Activated T-cell treated with anti-CD3 and anti-CD28 coated beads, Interleukin-2, amount 50 U/mL, for 72 hours (primary cell): ENCODE measurements at places on chromosomes 5 and 9.

- DNase-seq, result no peak
Observed at GRCh38 chr5:31680528-31680927, 41.6 kb downstream of the PDZD2 start.

- DNase-seq, result no peak
Observed at GRCh38 chr5:142938266-142938880, 168.2 kb downstream of the ARHGAP26 start.

DNA sequence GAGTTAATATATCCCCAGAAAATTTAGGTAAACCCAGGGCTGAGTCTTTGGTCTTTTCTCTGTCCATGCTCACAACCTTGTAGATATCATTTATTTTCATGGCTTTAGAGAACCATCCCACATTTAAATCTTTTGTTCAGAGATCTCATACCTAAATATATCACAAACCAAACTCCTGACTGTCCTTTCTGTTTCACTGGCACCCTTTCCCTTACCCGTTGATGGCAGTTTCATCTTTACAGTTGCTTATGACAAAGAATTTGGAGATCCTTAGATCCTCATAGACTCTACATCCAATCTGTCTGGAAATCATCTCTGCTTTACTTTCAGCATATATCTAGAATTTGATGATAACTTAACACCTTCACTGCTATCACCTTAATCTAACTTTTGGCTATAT, 19.2 kb downstream of the RNF180 start:
- no peak for DNase-seq

DNA sequence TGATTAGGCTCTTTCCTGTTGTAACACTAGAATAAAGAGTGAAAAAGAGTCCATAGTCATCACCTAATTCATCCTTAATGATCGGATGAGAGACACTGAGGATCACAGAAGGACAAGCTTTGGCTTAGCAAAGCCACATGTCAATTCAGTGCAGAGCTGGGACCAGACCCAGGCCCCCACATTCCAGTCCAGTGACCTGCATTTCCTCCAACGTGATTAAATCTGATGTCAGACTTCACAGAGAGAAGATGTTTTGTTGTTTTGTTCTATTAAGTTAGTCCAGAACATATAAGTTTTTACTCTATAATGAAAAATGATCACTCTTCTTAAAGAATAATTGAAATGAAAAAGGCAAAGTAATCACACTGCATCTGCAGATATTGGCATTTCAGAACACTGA, 377.9 kb upstream of the PAPPA start:
- DNase-seq, result no peak

DNA sequence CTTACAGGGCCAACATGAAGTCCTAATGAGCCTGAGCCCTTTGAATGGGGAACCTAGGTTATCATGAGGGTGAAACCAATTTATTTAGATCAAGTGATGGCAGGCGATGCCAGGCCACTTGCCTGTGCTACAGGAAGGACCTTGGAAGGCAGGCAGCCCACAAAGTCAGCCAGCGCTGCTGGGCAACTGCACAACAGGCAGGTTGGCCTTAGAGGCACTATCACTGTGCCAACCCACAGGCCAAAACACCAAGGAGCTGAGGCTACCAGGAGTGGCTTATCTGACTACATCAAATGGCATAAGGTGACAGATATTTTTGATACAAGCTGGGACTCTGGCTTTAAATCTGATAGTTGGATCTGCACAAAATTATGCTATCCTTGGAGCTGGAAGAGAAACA, 319.1 kb downstream of the NTRK2 start:
- DNase-seq, result no peak

GRCh38 chr5:132229236-132229635, 1.6 kb upstream of the P4HA2 start:
- DNase-seq, result no peak

- no peak for DNase-seq
Observed at GRCh38 chr9:33835625-33836260, 18.8 kb downstream of the UBE2R2 start.

GRCh38 chr9:38250279-38251035, 142.0 kb upstream of the ALDH1B1 start:
- DNase-seq, result no peak

DNA sequence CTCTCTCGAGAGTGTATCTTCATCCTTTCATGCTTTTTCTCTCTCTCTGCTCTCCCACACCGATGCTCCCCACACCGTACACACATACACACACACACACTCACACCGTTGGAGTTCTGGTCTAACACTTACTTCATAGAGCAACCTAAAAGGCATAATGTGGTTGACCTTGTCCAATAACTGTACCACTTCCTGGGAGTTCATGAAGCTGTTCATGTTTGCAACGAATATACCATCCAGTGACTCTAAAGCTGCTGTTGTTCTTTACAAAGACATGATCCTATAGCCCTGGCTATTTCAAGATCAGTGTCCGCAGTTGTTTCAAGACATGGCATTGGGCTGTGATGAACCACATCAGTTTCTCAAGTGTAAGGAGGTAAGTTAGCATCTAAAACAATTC, 10.0 kb downstream of the MEF2C start:
- no peak for DNase-seq

GRCh38 chr9:125312411-125312810, 50.8 kb downstream of the GAPVD1 start:
- no peak for DNase-seq

DNA sequence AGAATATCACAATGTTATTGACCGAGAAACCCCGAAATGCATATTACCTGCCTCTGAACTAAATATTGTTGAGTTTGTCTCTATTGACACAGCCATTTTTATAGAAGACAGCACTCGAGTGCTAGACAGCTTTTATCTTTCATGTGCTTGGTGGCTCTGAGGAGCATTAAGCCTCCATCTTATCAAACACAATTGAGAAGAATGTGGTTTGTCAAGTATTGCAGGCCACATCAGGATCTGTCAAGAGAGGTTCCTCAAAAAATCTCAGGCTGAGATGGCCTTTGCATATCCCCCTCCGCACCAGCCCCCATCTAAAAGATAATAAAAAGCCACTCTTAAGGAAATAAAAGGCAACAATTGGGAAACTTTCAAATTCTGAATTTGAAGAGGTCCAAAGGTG, 284.8 kb downstream of the DENND1A start:
- no peak for DNase-seq

DNA sequence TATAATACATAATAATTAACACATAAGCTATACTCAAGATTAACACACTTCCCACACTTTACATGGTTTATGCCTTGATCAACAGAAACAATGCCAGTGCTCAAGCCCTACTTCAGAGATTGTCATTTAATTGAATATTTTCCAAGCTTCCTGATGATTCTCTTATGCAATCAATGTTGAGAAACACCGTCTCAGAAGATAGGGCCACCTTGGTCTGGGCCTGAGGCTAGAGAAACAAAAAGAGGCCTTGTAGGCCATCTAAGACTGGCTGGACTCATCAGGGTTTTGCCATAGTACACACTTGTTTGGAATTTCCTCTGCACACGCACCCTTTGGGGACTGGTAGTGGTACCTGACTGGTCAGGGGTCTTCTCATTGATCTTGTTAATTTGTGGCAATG, 16.3 kb downstream of the C9orf152 start:
- no peak for DNase-seq

- no peak for DNase-seq
Observed at GRCh38 chr9:112198646-112199045, 23.5 kb upstream of the SUSD1 start.

DNA sequence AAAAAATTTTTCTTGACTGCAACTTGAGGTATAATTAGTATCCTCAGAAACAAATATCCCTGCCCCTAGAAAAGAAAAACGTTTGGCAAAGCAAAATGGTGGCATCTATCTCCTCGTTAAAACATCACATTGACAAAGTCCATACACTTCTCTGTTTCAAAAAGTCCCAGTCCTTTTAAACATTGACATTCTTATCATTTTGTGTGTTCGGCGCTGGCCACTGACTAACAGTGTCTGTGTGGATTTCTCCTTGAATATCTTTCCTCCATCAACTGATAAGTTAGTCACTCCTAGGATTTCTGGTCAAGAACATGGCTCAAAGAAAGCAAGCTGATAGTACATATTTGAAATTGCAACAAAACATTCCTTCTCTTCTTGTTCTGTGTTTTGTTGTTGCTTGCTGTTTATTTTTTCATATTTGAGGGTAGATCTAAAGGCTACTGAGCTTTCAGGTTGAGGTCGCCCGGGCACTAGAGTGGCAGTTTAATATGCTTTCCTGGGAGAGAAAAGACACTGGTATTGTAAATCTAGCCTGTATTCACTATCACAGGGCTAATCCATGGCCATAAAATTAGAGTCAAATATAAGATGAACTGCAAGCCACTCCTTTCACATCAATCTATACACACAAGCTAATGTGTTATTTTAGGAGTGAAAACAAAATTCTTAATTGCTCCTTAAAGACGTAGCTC, 8.5 kb upstream of the PPIC start:
- DNase-seq, result no peak

DNA sequence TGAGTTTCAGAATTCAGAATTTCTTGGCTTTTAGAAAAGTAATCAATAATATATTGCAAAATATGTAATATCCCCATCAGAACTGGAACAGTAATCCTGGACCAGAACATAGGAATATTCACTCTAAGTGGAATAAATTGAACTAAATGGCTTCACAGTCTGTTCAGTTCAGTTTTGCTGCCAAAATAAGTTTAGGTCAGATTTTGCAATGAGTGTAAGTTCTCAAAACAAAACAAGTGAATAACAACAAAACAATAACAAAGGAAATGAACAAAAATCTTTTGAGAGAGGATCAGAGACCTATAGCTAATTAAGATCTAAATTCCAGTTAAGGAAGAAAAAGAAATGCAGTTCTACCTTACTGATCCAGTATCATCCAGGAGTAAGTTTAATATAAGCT, 9.3 kb downstream of the PTGER4 start:
- DNase-seq, result no peak

GRCh38 chr5:113150821-113151220, 174.2 kb downstream of the DCP2 start:
- no peak for DNase-seq

DNA sequence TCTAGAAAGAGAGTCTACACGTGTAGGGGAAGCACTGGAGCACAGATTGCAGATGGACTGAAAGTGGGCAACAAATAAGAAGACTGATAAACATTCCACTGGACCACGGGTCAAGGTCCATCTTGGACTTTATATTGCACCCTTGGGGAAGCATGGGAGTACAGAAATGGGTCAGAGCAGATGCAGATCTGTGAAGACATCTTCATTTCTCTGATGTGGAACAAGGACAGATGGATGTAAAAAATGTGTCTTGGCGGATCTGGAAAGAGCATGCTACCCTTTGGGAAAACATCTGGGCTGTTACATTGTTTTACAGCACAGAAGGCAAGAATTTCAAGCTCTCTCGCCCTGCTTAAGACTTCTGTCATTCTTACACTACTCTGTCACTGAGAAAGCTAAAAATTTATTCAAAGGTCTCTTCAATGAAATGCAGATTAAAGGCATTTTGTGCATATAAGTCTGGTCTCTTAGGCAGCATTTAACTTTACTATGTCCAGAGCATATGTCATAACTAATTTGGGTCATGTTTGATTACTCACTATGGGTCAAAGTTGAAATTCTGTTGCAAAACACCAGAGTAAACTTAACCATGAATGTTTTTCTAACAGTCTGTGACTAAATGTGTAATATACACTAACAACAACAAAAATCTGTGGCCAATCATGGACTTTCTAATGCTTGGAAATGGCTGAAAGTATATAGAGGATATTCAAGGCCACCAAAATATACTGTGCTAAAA, 756.4 kb upstream of the DMAC1 start:
- no peak for DNase-seq

GRCh38 chr5:119275146-119275545, 80.7 kb upstream of the TNFAIP8 start:
- no peak for DNase-seq

- DNase-seq, result no peak
Observed at GRCh38 chr9:111632060-111632459, 926 bp downstream of the DNAJC25 start.

DNA sequence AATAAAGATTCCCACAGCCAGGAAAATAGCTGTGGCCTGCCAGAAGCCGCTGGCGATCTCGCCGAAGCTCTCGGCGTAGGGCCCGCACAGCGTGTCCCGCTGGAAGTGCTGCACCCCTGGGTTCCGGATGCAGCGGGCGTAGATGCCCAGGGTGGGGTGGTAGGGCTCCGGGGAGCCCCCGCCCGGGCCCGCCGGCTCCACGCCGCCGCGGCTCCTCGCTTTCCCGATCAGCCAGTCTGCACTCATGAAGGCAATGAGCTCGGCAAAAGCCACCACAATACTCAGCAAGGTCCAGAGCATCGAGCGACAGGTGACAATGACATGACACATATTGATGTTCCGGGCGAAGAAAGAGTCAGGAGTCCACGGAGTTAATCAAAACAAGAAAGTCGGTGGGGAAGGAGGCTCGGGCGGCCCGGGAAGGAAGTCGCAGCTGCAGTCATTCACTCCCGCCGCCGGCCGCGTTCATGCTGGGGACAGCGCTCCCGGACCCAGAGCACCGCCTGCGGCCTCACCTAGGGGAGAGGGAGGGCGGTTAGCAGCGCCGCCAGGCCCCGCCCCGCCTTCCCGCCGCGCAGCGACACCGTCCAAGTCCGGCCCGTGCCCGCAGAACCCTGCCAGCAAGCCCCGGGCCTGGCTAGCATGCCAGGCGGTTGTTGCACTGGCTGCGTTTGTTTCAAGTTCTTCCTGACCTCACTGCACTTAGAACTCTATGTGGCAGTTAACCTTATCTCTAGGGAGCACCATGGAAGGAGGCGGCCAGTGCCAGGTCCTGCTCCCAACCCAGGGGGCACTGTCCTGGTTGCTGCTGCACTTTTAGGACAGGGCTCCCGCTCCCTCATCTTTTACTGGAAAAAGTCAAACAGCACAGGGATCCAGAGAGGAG, 138.4 kb downstream of the LHFPL2 start:
- DNase-seq, result peak; percentile 50
